ENCODE measurements at places on chromosomes 3 and 15.

DNA sequence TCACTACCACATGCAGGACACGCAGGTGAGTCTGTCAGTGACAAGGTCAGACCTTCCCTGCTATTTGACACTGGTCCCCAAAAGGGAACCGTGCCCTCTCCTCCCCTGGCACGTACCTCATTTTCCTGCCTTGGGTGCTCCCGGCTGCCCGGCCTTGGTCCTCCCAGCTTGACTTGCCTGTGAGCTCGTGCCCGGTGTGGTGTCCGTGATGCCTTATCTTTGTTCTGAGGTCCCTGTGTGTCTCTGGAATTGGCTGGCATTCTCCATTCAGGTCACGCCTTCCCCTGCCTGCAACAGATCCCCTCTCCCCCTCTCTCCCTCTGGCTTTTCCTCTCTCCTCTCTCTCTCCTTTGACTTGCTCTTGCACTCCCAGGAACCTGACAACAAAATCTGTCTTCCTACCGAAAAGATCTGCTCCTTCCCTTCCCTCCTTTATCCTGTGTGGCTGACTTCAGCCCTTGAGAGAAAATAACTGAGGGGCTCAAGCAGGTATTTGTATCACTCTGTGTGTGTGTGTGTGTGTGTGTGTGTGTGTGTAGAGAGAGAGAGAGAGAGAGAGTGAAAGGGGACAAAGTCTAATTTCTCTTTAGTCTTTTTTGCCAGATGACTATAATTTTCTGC, at the start of gene MASP1:
MASP1 (minus strand) TSS at position 226 of the 621 bp plus-strand sequence; CDS start at position 121, 105 bp downstream.
- DNase-seq: no peak

DNA sequence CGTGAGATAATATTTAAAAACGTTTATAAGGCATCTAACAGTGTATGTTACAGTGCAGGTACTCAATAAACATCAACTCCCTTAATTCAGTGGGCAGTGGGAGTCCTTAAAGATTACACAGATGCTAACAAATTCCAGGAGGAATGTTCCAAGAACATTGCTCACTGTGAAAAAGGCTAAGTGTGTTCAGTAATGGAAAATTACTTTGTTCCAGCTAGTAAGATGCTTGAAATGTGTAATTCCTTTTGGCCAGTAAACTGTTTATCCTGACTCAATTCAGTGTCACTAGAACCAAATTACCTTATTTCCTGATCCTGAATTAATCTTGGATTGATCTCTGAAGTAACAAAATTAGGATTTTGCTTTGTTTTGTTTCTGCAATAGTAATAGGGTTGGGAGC, 54.2 kb upstream of the SEMA6D start:
- no peak for DNase-seq

DNA sequence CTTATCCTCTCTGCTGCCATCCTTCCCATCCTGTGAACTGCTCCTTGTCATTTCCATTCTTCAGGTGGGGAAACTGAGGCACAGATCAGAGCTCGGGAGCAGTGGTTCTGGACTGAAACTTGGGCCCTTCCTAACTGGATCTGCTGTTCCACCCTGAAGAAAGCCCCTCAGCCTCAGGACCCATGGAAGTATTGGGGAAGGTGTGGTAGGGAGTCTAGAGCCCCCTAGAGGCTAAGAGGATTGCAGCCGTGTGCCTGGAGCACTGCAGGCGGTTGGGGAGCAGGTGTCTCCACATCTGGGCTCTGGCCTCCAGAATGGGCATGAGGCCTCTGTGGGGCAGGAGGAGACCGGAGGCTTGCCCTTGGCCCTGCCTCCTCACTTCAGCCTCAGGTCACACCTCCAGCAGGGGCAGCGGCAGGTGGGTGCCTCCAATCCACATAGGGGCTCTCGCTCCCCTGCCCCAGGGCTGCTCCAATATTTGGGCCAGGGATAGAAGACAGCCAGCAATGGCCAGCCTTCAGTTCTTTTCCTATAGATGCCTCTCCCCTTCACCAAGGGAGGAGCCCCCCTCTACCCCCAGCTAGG, 28.1 kb downstream of the DNAJB8 start:
- DNase-seq: no peak

- DNase-seq: no peak
Measured at GRCh38 chr3:170811515-170811914, 58.5 kb downstream of the RPL22L1 start.

- DNase-seq: peak; percentile 91
Measured at GRCh38 chr3:197378985-197379718, 80.7 kb upstream of the DLG1 start.

- no peak for DNase-seq
Measured at GRCh38 chr3:60598671-60599070, 652.6 kb downstream of the FHIT start.

- DNase-seq: no peak
Measured at GRCh38 chr3:11300970-11301369, 28.8 kb downstream of the ATG7 start.
